ENCODE measurements at places on chromosomes 7 and 10.
A peak's percentile ranks its signal among the peaks of the same experiment; 100 is the strongest.

GRCh38 chr7:3238525-3239210 lies 62.4 kb upstream of the SDK1 start:
- DNase-seq, result no peak

- DNase-seq, result no peak
Measured at GRCh38 chr10:123287594-123288247, 133.5 kb downstream of the BUB3 start.

DNA sequence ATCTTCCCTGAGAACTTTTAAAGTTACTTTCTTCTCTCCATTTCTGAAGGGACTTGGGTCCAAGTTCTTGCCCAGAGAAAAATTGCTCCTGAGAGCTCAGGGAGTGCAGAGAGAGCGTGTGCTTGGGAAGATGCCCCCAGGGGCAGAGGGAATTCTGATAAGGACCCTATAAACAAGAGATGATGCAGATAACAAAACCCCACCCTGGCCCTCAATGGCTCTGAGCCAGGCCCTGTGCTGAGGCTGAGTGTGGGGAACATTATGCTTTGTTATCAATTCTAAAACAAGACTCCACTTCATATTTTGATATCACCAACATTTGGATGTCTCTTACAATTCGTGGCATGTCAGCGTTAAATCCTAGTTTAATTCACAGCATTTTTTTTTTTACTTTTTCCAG lies 34.4 kb upstream of the HABP2 start:
- DNase-seq, result no peak

DNA sequence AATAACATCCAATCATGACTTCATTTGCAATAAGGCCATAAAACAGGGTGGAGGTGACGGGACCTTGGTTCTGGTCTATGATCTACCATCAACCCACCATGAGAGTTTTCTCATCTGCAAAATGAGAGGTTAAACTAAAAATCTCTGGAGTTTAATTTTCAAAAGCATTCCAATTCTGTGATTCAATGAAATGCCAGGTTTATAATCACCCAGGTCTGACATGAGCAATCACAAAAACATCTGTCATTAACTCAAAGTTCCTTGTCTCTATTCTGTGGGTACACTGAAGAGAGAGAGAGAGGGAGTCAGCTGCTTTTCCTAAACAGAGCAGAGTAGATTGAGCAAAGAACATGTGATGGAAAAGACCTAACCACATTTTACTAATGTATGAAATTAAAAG lies 75.4 kb downstream of the NUDCD3 start:
- DNase-seq, result no peak

DNA sequence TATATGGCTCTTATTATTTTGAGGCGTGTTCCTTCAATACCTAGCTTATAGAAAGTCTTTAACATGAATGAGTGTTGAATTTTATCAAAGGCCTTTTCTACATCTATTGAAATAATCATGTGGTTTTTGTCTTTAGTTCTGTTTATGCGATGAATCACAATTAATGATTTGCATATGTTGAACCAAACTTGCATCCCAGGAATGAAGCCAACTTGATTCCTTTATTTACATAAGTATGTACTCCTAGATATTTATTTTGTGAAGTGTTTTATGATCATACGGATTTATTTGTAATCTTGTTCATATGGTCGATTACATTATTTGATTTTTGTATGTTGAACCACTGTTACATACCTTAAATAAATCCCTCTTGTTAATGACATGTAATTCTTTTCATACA lies 244.3 kb upstream of the KCND2 start:
- DNase-seq, result no peak

DNA sequence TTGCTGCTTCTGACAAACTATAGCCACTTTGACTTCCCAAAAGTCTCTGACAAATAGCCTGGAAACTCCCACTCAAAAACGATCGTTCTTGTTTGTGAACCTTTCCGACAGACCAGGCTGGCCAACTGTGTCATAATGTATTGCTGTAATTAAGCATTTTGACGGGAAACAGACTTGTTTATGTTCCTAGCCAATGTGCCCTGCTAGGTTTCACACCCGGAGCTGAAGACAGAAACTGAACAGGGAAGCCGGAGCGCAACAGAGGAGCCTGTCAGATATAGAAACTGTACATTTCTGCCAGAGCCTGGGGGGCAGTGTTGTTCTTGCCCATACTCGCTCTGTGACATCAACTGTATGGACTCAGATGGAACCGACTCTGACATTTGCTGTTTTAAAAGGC lies 55.3 kb upstream of the C7orf33 start:
- peak; percentile 1 for DNase-seq

DNA sequence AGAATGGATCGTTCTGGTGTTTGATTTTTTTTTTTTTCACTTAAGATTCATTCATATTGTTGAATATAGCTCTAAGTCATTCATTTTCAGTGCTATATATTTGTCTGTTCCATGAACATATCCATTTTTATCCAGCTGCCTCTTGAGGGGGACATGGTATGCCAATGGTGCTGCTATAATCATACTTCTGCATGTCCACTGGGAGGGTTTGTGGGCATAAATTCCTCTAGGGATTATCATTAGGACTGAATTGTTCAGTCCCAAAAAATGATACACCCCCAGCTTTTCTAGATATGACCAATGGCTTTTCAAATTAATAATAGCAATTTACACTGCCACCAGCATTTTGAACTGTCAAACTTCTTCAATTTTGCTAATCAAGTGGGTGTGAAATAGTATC lies 41.1 kb downstream of the CAV1 start:
- no peak for DNase-seq

DNA sequence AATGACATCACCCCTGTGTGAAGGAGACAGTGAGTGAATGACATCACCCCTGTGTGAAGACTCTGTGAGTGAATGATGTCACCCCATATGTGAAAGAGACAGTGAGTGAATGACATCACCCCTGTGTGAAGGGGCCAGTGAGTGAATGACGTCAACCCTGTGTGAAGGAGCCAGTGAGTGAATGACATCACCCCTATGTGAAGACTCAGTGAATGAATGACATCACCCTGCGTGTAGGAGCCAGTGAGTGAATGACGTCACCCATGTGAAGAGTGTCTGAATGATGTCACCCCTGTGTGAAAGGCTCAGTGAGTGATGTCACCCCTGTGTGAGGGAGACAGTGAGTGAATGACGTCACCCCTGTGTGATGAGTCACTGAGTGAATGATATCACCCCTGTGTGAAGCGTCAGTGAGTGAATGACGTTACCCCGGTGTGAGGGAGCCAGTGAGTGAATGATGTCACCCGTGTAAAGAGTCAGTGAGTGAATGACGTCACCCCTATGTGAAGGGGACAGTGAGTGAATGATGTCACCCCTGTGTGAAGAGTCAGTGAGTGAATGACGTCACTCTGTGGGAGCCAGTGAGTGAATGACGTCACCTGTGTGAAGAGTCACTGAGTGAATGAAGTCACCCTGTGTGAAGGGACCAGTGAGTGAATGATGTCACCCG lies 478.1 kb downstream of the PTPRN2 start:
- no peak for DNase-seq

DNA sequence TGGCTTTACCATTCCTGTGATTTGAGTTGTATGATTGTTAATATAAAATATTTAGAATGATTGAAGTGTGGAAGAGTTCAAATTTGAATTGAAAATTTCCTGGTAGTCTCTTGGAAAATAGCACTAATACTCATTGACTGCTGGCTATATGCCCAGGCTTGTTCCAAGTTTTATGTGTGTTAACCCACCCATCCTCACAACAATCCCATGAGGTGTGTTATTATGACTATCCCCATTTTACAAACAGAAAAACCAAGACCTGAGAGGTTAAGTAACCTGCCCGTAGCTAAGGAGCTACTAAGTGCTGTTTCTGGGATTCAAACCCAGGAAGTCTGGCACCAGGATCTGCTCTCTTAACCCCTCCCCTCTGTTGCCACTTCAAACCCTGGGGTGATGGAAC lies 213.9 kb downstream of the CREB5 start:
- no peak for DNase-seq

GRCh38 chr10:109591601-109592000 lies 331.7 kb downstream of the XPNPEP1 start:
- no peak for DNase-seq

GRCh38 chr10:129727495-129727894 lies 236.6 kb downstream of the EBF3 start:
- no peak for DNase-seq

- DNase-seq, result no peak
Measured at GRCh38 chr7:127504715-127505114, 80.7 kb downstream of the GCC1 start.

- peak; percentile 76 for DNase-seq
Measured at GRCh38 chr7:124033095-124033806, 384 bp upstream of the TMEM229A start.

- no peak for DNase-seq
Measured at GRCh38 chr10:33274096-33274785, 60.2 kb downstream of the NRP1 start.

- no peak for DNase-seq
Measured at GRCh38 chr7:37683246-37684120, at the start of gene GPR141. Gene GPR141, plus strand, starts transcription at chr7:37683766. Its CDS starts 56,628 bp downstream, at chr7:37740394.

All from substantia nigra (tissue), 51 donors.